ENCODE measurements at places on chromosomes 7 and 10. TPM values are rescaled to one million over a fixed set of nuclear protein-coding genes. Genes with fewer than 3 reads are reported as not detected.

DNA sequence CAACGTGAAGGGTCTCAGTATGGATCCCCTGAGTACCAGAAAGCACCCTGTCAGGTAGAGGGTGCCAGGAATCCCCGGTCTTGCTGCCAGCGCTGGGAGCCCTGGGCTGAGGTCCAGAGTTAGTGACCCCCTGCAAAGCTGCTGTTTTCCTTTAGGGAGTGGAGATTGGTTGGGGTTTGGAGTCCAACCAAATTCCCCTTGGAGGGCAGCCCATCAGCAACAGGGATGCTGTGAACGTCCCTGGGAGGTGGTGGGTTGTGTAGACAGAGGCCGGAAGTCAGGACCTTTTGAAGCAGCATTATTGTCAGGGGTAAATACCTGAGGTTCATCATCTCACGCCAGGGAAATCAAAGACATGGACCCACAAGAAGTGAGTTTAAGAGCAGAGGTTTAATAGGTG lies 104.2 kb downstream of the COL26A1 start:
- no peak overlapping the region for H3K27ac ChIP-seq
- H3K36me3 ChIP-seq: no peaks in the 10 kb centered on the region
- H3K4me1 ChIP-seq: no peaks in the 10 kb centered on the region
- DNase-seq: no peak

DNA sequence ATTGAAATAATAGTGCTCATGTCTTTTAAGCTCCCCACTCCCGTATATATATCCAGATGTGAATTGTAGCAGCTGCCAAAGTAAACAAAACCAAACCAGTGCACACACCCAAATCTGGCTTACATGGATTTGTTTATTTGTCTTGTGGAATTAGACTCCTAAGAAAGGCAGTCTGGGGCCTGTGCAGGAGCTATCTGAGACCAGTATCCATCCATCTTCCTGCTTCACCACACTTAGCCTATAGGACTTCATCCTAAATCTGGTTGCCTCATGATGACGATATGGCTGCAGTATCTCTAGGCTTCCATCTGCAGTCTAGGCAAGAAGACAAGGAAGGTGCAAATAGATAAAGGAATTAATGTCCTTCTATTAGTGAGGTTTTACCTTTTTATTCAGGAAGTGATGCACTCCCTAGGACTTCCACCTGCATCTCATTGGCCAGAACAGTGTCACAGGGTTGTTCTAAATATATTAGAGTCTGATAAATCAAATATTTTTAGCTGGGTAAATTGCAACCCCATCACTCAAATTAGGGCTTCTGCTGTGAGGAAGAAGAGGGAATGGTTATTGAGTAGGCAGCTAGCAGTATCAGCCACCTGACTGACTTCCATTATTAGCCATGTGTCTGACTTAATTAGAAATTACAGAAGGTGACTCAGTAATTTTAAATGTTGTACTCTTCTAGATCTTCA lies 6.0 kb downstream of the WIPF3 start:
- H3K27me3 ChIP-seq: no peaks in the 10 kb centered on the region
- no peak overlapping the region for H3K27ac ChIP-seq
- no peaks in the 10 kb centered on the region for H3K36me3 ChIP-seq
- DNase-seq: no peak
- no peak overlapping the region for H3K4me3 ChIP-seq

GRCh38 chr7:26437003-26437532 lies 145.4 kb downstream of the SNX10 start:
- no peak for DNase-seq
- no peak overlapping the region for H3K4me3 ChIP-seq
- H3K27ac ChIP-seq: no peak overlapping the region
- H3K36me3 ChIP-seq: no peaks in the 10 kb centered on the region
- H3K4me1 ChIP-seq: peaks cover 6% of the 10 kb centered on the region

DNA sequence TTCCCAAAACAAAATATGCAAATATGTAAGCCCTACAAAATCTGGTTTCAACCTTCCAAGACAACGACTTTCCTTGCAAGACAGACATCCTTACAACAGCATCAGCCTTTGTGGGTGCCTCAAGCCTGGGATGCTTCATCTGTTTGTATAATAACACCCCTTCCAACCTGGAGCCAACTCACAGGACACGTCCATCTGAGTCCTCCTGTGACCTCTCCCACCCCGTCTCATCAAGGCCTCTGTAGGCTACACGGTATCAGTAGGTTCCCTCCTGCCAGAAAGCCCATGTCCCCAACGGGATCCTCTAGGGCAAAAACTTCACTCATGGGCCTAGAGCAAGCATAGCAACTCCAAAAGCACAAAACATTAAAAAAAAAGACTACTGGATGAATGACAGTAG lies 173.2 kb downstream of the TNS3 start:
- H3K36me3 ChIP-seq: peaks cover 36% of the 10 kb centered on the region
- H3K4me1 ChIP-seq: peaks cover 5% of the 10 kb centered on the region
- H3K27me3 ChIP-seq: no peaks in the 10 kb centered on the region
- no peak overlapping the region for H3K27ac ChIP-seq
- H3K4me3 ChIP-seq: no peak overlapping the region

- no peak overlapping the region for H3K4me3 ChIP-seq
- peaks cover 23% of the 10 kb centered on the region for H3K36me3 ChIP-seq
- no peak overlapping the region for H3K27ac ChIP-seq
- no peaks in the 10 kb centered on the region for H3K27me3 ChIP-seq
- no peak for DNase-seq
- H3K4me1 ChIP-seq: peaks cover 34% of the 10 kb centered on the region
Observed at GRCh38 chr10:116972131-116972530, 32.9 kb downstream of the SHTN1 start.

GRCh38 chr7:65373608-65374351 lies at the start of gene ZNF92:
Gene ZNF92, plus strand, starts transcription at chr7:65373855. Its CDS starts 143 bp downstream, at chr7:65373998.
- DNase-seq: peak; percentile 98
- peaks cover 10% of the 10 kb centered on the region for H3K4me1 ChIP-seq
- H3K4me3 ChIP-seq: peak within 1 kb of the TSS; percentile 98
- peak within 1 kb of the TSS; percentile 61 for H3K27ac ChIP-seq
- no peaks in the 10 kb centered on the region for H3K27me3 ChIP-seq
- H3K36me3 ChIP-seq: peaks cover 20% of the 10 kb centered on the region

DNA sequence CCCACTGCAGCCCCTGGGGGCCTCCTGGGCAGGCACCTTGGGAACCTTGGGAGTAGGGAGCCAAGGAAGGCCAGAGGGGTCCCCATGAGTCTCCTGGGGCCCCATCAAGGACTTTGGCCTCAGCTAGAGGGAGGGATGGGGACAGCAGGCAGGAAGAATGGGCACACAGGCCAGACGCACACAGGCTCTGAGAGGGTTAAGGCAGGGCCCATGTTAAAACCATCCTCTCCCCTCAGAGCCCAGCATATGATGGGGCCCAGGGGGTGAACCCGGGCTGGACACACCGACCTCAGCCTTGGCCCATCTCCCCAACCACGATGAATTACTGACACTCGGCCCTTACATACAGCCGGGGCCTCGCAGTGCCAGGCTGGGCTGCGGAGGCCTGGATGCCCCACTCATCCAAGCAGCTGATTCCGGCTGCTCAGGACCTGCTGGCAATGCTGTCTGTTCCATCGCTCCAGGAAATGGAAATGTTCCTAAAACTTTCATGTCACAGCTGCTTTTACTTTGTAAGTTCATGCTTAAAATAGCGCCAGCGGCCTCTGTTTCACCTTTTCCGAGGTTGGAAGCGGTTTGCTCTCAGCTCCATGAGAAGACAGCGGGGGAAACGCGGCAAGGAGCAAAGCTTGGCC lies 17.3 kb upstream of the INPP5A start:
- H3K36me3 ChIP-seq: no peaks in the 10 kb centered on the region
- peaks cover 30% of the 10 kb centered on the region for H3K4me1 ChIP-seq
- no peak for DNase-seq
- H3K27ac ChIP-seq: no peak overlapping the region
- H3K4me3 ChIP-seq: no peak overlapping the region
- no peaks in the 10 kb centered on the region for H3K27me3 ChIP-seq

GRCh38 chr10:31073211-31073610 lies 41.5 kb upstream of the ZNF438 start:
- DNase-seq: no peak
- H3K27me3 ChIP-seq: no peaks in the 10 kb centered on the region
- H3K36me3 ChIP-seq: no peaks in the 10 kb centered on the region
- no peak overlapping the region for H3K27ac ChIP-seq

- H3K4me1 ChIP-seq: peaks cover 17% of the 10 kb centered on the region
- H3K27me3 ChIP-seq: no peaks in the 10 kb centered on the region
- no peak overlapping the region for H3K4me3 ChIP-seq
- peak; percentile 36 for DNase-seq
Observed at GRCh38 chr10:99682752-99683151, 23.4 kb downstream of the ENTPD7 start.

GRCh38 chr10:48786606-48787282 lies 102.1 kb downstream of the WDFY4 start:
- peaks cover 53% of the 10 kb centered on the region for H3K27me3 ChIP-seq
- H3K27ac ChIP-seq: no peak overlapping the region
- no peak for DNase-seq
- H3K4me1 ChIP-seq: no peaks in the 10 kb centered on the region
- no peak overlapping the region for H3K4me3 ChIP-seq

GRCh38 chr10:33760056-33760943 lies 425.8 kb upstream of the NRP1 start:
- H3K27me3 ChIP-seq: no peaks in the 10 kb centered on the region
- no peak overlapping the region for H3K27ac ChIP-seq
- H3K4me1 ChIP-seq: no peaks in the 10 kb centered on the region
- no peak overlapping the region for H3K4me3 ChIP-seq

GRCh38 chr10:58838561-58839208 lies 326.0 kb downstream of the BICC1 start:
- H3K27ac ChIP-seq: no peak overlapping the region
- H3K4me3 ChIP-seq: no peak overlapping the region
- H3K27me3 ChIP-seq: no peaks in the 10 kb centered on the region
- no peaks in the 10 kb centered on the region for H3K4me1 ChIP-seq
- DNase-seq: no peak

DNA sequence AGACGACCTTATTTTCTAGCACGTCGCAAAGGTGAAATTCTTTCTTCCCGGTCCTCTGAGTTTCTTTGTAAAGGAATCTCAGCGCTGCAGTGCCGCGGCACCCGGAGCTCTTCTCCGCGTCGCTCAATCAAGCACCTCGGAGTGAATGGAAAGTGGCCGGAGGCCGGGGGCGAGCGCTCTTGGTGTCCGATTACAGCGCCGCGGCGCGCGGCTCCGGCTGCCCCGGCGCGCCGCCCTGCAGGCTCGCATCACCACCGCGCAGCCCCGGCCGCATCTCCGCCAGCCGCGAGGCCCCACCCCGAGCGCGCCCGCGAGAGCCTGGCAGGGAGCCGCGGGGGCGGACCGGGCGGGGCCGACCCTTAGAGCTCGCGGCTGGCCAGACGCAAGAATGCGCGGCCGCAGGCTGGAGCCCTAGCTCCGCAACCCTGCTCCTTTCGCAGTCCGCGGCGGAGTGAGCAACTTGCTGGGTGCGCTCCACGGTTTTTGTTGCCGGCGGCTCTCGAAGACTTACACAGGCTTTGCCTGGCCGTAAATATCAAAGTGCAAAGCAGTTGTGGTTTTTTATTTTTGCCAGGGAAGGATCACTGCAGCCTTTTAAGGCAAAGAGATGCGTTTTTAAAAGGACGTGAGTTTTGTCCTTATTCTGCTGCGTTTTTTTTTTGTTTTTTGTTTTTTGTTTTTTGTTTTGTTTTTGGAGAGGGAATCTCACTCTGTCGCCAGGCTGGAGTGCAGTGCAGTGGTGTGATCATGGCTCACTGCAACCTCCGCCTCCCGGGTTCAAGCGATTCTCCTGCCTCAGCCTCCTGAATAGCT lies at the start of gene SEMA3C:
TSS of gene SEMA3C (minus strand) at position 143 of the 813 bp plus-strand sequence. CDS start 2,270 bp downstream, outside the sequence.
- peak within 1 kb of the TSS; percentile 96 for H3K4me3 ChIP-seq
- H3K27ac ChIP-seq: peak within 1 kb of the TSS; percentile 98
- DNase-seq: peak; percentile 95
- peaks cover 16% of the 10 kb centered on the region for H3K36me3 ChIP-seq
- peaks cover 71% of the 10 kb centered on the region for H3K4me1 ChIP-seq

DNA sequence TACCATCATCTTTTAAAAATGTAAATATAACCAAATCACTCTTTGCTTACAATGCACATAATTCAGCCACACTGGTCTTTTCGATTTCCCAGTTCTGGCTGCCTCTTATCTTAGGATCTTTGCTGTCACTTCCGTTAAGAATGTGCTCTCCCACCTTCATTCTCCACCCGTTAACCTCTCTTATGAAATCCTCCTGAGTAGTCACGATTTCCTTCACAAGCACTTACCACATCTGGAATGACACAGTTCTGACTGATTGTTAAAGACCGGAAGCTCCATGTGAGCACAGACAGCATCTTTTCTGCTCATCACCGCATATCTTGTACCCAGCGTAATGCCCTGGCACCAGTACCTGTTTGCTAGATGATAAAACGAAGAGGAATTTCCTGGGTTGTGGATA lies 84.3 kb downstream of the CUL2 start:
- peaks cover 16% of the 10 kb centered on the region for H3K36me3 ChIP-seq
- H3K4me1 ChIP-seq: peaks cover 52% of the 10 kb centered on the region
- peak; percentile 100 for DNase-seq
- H3K27me3 ChIP-seq: no peaks in the 10 kb centered on the region
- peak overlapping the region; percentile 82 for H3K27ac ChIP-seq

GRCh38 chr7:80699045-80699638 lies 60.7 kb downstream of the CD36 start:
- no peaks in the 10 kb centered on the region for H3K36me3 ChIP-seq
- H3K4me3 ChIP-seq: no peak overlapping the region
- H3K27ac ChIP-seq: no peak overlapping the region
- peak; percentile 85 for DNase-seq
- peaks cover 10% of the 10 kb centered on the region for H3K4me1 ChIP-seq

DNA sequence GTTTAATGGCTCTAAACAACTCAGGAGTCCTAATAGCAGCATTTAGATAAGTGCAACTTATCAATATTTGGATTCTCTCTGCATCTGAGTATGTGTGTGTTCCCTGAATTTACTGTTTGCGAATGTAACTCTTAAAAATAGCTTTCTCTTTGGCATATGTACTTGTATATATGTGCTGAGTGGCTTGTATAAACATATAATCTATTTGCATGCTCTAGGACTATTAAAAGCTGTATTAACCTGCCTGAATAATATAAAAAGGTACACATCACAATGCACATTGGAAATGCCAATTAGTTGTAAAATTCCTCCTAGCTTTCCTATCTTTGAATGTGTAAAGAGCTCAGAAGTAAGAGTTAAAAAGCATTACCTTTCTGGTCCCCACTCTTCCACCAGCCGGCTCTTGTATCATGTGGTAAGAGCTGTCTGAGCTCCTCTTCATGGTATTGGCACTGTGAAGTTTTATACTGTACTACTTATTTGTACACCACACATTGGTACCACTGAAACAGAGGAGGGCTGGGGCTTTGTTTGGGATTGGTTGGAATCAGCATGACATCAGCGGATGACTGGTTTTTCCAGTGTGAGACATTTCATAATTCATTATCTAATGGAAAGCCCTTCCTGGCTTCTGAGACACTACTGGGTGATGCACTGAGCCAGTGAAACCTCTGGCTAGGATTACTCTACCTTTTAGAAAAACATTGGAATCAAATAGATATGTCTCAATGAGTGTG lies at the start of gene INHBA:
TSS of gene INHBA (minus strand) at position 456 of the 737 bp plus-strand sequence. CDS start 2,716 bp downstream, outside the sequence.
- H3K27ac ChIP-seq: peak within 1 kb of the TSS; percentile 94
- DNase-seq: peak; percentile 96
- peaks cover 26% of the 10 kb centered on the region for H3K36me3 ChIP-seq
- no peaks in the 10 kb centered on the region for H3K27me3 ChIP-seq
- H3K4me1 ChIP-seq: peaks cover 41% of the 10 kb centered on the region

GRCh38 chr10:89470628-89471027 lies 56.3 kb downstream of the IFIT5 start:
- H3K27ac ChIP-seq: no peak overlapping the region
- no peak overlapping the region for H3K4me3 ChIP-seq
- H3K36me3 ChIP-seq: no peaks in the 10 kb centered on the region
- H3K27me3 ChIP-seq: no peaks in the 10 kb centered on the region

CTAGE15 gene
- 1.3 TPM for total RNA-seq

TMEM140 gene
- not detected for total RNA-seq

MMD2 gene
- not detected for total RNA-seq

CTAGE8 gene
- 1.2 TPM for total RNA-seq

UBE2D4 gene
- total RNA-seq: 17.7 TPM

RNF32 gene
- total RNA-seq: 2.2 TPM

EBF3 gene
- total RNA-seq: not detected
